ENCODE measurements at places on chromosomes 2 and 18. TPM values are rescaled to one million over a fixed set of nuclear protein-coding genes. Genes with fewer than 3 reads are reported as not detected.

DNA sequence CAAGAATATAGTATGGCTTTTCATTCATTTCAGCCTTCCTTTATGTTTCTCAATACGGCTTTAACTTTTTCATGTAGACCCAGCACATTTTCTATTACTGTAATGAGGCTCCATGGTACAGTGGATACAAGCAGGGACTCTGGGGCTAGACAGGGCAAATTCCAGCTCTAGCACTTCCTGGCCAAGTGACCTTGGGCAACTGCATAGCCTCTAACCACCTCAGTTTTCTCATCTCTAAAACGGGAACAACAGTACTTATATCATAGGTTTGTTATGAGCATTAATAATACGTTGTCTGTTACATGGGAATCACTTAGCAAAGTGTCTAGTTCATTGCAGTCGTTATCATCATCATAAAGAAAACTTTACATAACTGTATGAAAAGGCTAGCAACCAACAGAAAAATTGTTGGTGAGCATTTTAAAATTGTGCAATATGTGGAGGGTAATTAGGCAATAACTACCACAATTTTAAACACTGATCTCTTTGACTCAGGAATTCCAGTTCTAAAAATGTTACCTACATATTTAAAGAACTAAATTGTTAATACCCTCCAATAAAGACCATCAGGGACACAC is 13.7 kb upstream of the RMDN2 start:
- H3K27me3 ChIP-seq = peaks cover 11% of the 10 kb centered on the region
- no peak overlapping the region for H3K4me3 ChIP-seq
- no peaks in the 10 kb centered on the region for H3K4me1 ChIP-seq
- no peaks in the 10 kb centered on the region for H3K36me3 ChIP-seq
- no peak for DNase-seq

The IL18R1 gene
- total RNA-seq = 40.3 TPM

The PLEK gene
- 23.4 TPM for total RNA-seq

The CRYGD gene
- total RNA-seq = not detected

DNA sequence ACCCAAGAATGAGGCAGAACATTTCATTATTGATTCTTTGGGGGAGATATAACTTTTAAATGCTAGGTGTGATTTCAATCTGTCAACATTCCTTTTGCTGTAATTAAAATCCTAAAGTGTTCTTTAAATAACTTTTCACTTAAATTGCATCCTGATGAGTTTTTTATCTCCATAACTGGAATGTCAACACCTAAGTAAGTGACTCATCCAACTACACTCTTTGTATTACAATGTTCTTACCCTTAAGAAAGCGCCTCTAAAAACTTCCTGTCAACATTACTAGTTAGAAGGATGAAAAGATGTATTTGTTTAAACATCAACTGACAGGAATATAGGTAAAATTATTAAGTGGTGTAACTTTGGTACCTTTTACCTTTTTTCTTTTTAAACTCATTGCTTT is 1657.0 kb downstream of the LRP1B start:
- no peak for DNase-seq
- H3K4me3 ChIP-seq = no peak overlapping the region
- no peak overlapping the region for H3K27ac ChIP-seq
- H3K4me1 ChIP-seq = no peaks in the 10 kb centered on the region
- no peaks in the 10 kb centered on the region for H3K36me3 ChIP-seq

DNA sequence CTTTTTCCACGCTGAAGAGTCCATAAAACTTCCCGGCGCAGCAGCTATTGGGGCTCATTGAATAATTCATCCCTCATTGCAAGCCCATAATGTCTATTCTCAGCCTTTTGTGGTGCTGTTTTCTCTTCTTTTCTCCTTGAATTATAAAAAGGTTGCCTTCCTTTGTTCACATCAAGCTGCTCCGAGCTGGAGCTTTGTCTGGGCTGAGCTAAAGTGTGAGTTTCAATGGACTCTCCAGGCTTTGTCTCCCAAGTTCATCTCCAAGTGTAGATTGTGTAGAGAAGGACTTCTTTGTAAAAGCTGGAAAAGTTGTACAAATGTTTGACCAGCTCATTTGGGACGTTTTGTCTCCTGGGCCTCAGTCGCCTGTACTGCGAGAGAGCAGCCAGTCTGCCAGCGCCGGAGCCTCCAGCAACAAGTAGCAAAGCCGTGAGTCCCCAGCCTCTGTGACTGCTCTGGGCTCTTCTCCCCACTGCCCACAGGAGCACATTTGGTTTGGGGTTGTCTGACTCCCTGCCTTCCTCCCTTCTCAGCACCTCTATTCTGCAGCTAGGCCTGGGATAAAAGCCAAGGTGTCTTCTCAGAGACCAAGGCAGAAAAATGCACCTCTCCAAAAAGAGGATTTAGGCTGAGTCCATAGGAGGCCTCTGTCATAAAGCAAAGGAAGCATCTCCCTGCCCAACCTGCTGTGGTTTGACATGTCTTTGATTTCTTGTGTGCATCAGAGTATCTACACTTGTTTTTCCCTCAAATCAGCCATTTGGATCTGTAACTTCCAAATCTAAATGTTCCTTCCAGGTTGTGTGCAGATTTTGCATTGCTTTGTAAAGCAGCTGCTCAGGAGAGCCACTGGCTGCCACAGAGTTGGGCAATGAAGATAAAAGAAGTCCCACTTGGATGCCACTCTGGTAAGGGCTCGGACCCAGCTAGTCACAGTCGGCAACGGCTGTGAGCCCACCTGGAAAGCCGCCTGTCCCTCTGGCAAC is 6.4 kb downstream of the PAX3 start:
- peaks cover 13% of the 10 kb centered on the region for H3K4me1 ChIP-seq
- no peak overlapping the region for H3K27ac ChIP-seq
- peaks cover 96% of the 10 kb centered on the region for H3K27me3 ChIP-seq
- no peak overlapping the region for H3K4me3 ChIP-seq
- H3K36me3 ChIP-seq = peaks cover 4% of the 10 kb centered on the region

GRCh38 chr2:15942711-15943345 is 2.5 kb downstream of the MYCN start:
- peak; percentile 30 for DNase-seq
- peak overlapping the region; percentile 42 for H3K4me3 ChIP-seq
- H3K27ac ChIP-seq = no peak overlapping the region
- peaks cover 58% of the 10 kb centered on the region for H3K27me3 ChIP-seq
- no peaks in the 10 kb centered on the region for H3K36me3 ChIP-seq

- no peaks in the 10 kb centered on the region for H3K36me3 ChIP-seq
- no peak overlapping the region for H3K4me3 ChIP-seq
- no peak for DNase-seq
- H3K27ac ChIP-seq = no peak overlapping the region
- H3K4me1 ChIP-seq = no peaks in the 10 kb centered on the region
- no peaks in the 10 kb centered on the region for H3K27me3 ChIP-seq
Observed at GRCh38 chr2:51995293-51995692, 963.4 kb upstream of the NRXN1 start.

GRCh38 chr2:150485871-150486538 is 1.5 kb downstream of the RND3 start:
- H3K27ac ChIP-seq = no peak overlapping the region
- H3K4me1 ChIP-seq = peaks cover 9% of the 10 kb centered on the region
- H3K36me3 ChIP-seq = peaks cover 2% of the 10 kb centered on the region
- peak; percentile 29 for DNase-seq

DNA sequence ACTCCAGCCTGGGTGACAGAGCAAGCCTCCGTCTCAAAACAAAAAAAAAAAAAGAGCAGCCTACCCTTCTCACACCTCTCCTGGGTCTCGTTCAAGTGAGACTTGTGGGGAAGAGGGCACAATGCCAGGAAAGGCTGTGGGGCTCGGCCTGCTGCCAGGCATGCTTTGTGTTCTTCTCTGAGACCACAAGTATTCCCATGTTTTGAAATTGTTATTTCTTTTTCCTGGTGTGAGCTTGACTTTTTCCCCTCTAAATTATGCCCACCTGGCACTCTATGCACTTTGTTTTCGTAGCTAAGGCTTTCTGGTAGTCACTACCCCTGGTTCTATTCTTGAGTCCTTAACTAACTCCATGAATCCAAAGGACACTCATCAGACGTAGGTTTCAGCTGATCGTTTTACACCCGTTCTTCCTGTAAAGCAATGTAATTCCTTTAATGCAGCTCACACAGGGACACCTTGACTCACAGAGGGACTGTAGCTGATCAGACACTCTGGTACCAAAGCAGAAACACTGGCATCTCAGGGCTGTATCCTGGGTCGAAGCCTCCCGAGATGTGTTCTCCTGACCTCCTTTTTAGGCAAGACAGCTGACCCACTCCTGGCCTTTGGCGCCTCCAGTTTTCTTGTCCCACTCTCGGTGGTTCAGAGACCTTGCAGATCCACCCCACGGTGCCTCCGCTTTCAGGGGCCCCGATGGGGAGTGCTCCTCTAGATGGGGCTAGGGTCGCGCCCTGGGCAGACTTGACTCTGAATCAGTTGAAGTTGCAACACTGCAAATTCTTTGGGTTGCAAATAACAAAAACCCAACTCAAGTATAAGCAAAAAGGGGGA is 193.3 kb upstream of the AGAP1 start:
- H3K27ac ChIP-seq = no peak overlapping the region
- H3K27me3 ChIP-seq = no peaks in the 10 kb centered on the region
- H3K4me3 ChIP-seq = no peak overlapping the region
- H3K36me3 ChIP-seq = no peaks in the 10 kb centered on the region

DNA sequence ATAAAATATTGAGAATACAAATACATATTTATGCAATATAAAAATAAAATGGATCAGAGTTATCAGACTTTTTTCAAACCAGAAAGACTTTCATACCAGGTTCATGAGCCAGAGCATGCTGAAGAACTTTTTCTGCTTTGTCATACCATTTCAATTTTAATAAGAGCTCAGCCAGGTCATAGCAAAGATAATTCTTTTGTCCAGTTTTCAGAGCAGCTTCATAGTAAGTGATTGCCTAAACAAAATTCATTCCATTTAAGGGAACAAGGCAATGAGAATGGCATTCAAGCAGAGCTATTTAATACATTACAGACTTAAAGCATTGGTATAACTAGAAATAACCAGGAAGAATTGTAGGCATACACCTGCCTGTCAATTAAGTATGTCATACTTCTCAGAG is 42.3 kb downstream of the TTC21B start:
- no peak for DNase-seq
- no peak overlapping the region for H3K27ac ChIP-seq
- H3K27me3 ChIP-seq = no peaks in the 10 kb centered on the region
- no peaks in the 10 kb centered on the region for H3K4me1 ChIP-seq
- peaks cover 18% of the 10 kb centered on the region for H3K36me3 ChIP-seq

DNA sequence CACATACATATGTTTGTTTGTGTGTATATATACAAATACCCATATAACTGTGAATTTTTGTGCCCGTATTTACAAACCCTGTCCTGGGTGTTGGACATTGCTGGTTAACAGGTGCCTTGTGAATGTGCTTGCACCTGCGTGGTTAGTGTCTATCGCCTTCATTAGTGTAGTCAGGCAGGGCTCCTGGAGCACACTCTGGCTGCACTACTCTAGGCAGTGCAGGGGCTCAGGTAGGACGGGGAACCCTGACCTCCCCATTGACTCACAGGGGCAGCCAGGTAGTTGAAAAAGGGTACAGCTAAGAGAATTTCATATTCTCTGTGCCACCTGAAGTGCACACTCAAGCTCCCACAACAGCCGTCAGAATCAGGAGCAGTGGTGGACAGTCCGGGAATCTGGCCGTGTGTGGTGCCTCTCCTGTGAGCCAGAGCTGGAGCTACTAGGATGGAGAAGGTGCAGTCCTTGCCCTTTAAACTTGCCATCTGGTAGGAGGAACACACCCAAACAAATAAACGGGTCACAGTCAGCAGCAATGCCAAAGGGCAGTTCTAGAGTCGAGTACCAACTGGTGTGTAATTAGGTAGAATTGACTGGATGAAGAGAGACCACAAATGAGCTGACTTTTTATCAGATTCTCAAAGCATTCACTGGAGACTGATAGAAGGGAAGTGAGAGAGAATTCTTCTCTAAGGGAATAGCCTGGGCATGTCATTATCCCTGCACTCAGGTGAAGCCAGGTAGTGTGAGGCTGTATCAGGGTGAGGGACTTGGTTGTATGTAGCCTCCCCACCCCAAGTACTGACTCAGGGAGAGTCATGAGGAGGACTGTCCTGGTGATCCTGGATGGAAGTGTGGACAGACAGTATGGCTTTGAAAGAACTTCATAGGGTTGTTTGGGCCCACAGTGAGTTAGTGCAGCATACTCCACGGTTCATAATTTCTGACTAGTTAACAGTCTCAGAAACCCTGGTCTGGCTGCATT is 44.1 kb downstream of the FARP2 start:
- no peak overlapping the region for H3K27ac ChIP-seq
- H3K4me1 ChIP-seq = no peaks in the 10 kb centered on the region
- H3K36me3 ChIP-seq = peaks cover 4% of the 10 kb centered on the region

DNA sequence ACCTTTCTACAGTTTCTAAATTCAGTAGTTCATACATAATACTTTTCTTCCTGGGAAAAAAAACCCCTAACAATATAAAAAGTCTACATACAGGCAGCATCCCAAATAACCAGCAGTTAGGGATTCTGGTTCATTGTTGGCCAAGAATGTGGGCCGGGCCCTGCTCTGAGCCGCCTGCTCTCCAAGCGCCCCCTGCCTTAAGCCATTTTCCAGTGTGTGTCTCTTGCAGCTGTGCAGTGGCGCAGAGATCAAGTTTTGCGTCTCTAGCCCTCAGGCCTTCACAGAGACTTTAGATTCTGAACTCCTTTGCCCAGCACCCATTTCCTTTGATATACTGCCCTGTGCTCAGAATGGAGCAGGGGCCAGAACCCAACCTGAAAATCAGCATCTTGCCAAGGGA is 32.9 kb downstream of the RMC1 start:
- H3K4me3 ChIP-seq = no peak overlapping the region
- H3K36me3 ChIP-seq = peaks cover 23% of the 10 kb centered on the region
- H3K4me1 ChIP-seq = peaks cover 24% of the 10 kb centered on the region
- no peaks in the 10 kb centered on the region for H3K27me3 ChIP-seq
- no peak for DNase-seq

DNA sequence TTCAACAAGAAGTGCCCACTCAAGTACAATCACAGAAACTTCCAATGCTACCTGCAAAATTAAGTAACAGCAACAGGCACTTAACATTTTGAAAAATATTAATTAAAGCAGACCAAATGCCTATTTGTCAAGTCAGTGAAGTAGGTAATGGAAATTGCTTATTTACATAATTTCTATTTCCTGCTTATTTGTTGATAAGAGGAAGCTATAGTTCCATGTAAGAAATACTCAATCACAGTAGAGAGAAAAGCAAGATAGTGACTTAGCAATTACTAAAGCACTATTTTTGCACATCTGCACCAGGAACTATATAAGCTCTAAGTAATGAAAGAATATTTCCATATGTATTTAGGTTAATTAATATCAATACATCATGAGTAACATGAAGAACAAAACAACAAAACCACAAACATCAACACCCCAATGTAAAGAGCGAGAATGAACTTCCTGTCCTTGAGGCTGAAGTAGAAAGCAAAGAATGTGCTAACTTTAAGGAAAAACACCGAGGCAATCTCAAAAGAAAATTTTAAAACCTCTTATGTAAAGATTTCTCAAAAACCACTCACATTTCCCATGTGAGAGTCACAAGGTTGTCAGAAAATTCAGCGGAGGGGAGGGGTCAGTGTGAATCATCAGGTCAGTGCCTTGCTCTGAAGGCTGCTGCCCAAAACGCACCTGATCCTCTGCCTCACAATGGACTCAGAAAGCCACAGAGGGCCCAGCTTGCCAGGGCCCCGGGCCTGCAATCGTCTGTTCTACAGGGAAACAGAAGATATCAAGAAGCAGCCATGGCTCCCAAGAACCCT is 12.5 kb downstream of the NPC1 start:
- H3K27me3 ChIP-seq = no peaks in the 10 kb centered on the region
- peaks cover 26% of the 10 kb centered on the region for H3K36me3 ChIP-seq
- H3K27ac ChIP-seq = peak overlapping the region; percentile 73
- DNase-seq = no peak
- peak overlapping the region; percentile 38 for H3K4me3 ChIP-seq
- peaks cover 24% of the 10 kb centered on the region for H3K4me1 ChIP-seq

- no peak for DNase-seq
- no peak overlapping the region for H3K27ac ChIP-seq
- no peaks in the 10 kb centered on the region for H3K36me3 ChIP-seq
- no peaks in the 10 kb centered on the region for H3K4me1 ChIP-seq
- H3K27me3 ChIP-seq = peaks cover 18% of the 10 kb centered on the region
Observed at GRCh38 chr2:215396595-215397313, 39.1 kb downstream of the FN1 start.

The SCTR gene
- not detected for total RNA-seq
